ENCODE measurements at places on chromosomes 13 and 19. TPM values are rescaled to one million over a fixed set of nuclear protein-coding genes. Genes with fewer than 3 reads are reported as not detected.

- no peaks in the 10 kb centered on the region for H3K27me3 ChIP-seq
- peak; percentile 55 for DNase-seq
- no peak overlapping the region for H3K4me3 ChIP-seq
- H3K36me3 ChIP-seq = no peaks in the 10 kb centered on the region
- H3K4me1 ChIP-seq = no peaks in the 10 kb centered on the region
These were observed 51.6 kb downstream of the SERP2 start for GRCh38 chr13:44425041-44425814.

GRCh38 chr13:49454388-49455006 is 10.4 kb downstream of the SETDB2 start:
- peak overlapping the region; percentile 25 for H3K4me3 ChIP-seq
- no peak for DNase-seq
- H3K27me3 ChIP-seq = no peaks in the 10 kb centered on the region

DNA sequence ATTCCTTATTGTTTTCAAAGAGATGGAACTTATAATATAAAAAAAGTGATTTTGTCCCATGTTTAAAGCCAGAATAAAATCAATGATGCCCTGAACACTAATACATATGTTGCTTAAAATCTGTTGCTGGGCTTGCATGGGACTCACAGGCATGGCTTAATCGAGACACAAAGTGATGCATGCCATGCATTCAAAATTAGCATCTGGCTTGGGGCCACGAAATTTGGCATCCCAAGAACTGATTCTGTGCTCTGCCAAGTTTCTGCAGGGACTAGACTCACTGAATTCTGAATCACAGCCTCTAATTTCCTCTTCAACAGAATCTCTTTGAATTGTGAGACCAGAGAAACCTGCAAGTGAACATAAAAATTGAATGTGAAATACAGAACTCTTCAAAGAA is 109.2 kb downstream of the PCDH17 start:
- H3K4me1 ChIP-seq = no peaks in the 10 kb centered on the region
- DNase-seq = no peak
- no peaks in the 10 kb centered on the region for H3K36me3 ChIP-seq
- H3K27me3 ChIP-seq = no peaks in the 10 kb centered on the region
- H3K4me3 ChIP-seq = no peak overlapping the region

DNA sequence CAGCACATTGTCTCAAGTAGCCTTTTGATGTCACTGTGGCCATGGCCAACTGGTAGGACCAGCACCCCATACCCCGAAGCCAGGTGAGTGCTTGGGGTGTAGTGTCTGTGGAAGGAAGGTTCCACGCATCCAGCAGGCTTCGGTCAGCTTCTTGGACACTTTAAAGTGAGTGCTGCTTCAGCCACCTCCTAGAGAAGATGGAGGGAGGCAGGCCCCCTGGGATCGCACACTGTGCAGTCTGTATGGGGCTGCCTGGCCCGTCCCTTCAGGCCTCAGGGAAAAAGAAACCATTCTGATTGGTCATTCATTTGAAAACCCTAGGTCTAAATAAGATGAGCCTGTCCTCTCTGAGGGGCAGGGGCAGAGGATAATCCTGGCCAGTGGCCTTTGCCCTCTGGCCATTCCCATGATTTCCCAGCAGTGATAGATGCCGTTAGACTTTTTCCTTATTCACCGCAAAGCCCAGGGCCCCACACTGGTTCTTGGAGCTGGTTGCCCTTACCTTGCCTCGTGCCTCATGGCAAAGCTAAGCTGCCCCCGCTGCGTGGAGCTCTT is 30.7 kb downstream of the GATAD2A start:
- peaks cover 38% of the 10 kb centered on the region for H3K4me1 ChIP-seq
- H3K4me3 ChIP-seq = no peak overlapping the region
- no peaks in the 10 kb centered on the region for H3K36me3 ChIP-seq
- no peak for DNase-seq
- no peak overlapping the region for H3K27ac ChIP-seq
- H3K27me3 ChIP-seq = no peaks in the 10 kb centered on the region

- no peak for DNase-seq
- no peak overlapping the region for H3K27ac ChIP-seq
- H3K36me3 ChIP-seq = no peaks in the 10 kb centered on the region
- no peak overlapping the region for H3K4me3 ChIP-seq
- H3K27me3 ChIP-seq = no peaks in the 10 kb centered on the region
- H3K4me1 ChIP-seq = no peaks in the 10 kb centered on the region
These were observed 202.6 kb upstream of the UFM1 start for GRCh38 chr13:38147050-38147449.

DNA sequence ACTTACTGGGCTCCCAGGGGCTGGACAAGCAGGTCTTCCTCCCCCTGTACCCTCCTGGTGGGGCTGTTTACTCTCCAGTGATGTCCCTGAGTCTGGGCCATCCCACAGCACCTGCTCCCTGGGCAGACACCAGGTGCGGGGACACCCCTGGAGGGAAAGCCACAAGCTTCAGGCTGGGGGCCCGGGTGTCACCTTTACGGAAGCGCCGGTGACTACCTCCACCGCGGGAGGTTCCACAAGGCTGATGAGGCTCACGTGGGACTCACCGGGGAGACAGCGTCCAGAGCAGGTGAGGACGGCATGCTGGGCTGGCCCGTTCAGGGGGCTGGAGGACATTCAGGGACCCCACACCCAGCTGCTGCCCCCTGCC is 24.9 kb downstream of the NFILZ start:
- no peaks in the 10 kb centered on the region for H3K36me3 ChIP-seq
- no peak overlapping the region for H3K4me3 ChIP-seq
- H3K4me1 ChIP-seq = peaks cover 5% of the 10 kb centered on the region
- H3K27me3 ChIP-seq = no peaks in the 10 kb centered on the region

DNA sequence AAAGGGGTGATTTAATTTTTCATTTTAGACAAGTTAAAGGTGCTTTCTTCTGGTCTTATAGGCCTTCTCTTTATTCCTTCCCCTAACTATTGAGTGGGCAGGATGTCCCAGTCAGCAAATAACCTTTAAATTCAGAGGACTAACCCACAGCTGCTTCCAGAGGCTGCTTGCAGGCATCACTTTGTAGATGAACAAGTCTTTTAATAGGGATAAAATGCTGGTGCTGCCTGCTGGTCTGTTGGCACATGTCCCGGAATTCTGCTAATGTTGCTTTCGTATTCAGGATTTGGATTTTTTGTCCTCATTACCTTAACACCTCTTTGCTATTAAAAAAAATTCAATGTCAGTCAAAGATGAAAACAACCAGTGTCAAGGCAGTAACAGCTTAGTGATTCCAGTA is 132.7 kb upstream of the KL start:
- H3K27me3 ChIP-seq = no peaks in the 10 kb centered on the region
- no peak overlapping the region for H3K4me3 ChIP-seq
- no peaks in the 10 kb centered on the region for H3K36me3 ChIP-seq
- peaks cover 36% of the 10 kb centered on the region for H3K4me1 ChIP-seq
- DNase-seq = no peak
- H3K27ac ChIP-seq = peak overlapping the region; percentile 52

DNA sequence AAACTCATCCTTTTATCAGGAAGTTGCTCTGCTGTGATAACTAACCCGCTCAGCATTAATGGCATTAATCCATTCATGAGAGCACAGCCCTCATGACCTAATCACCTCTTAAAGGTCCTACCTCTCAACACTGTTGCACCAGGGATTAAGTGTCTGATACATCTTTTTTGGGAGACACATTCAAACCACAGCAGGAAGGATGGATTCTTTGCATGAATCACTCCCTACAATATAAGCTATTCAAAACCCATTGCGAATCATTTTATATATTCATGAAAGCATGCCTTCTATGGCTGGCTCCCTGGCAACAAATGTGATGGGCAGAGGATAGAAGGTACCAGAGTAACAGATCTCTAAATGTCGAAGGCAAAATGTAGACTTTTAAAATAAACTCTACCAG is 27.6 kb downstream of the ARL11 start:
- H3K27ac ChIP-seq = no peak overlapping the region
- H3K4me3 ChIP-seq = no peak overlapping the region
- H3K36me3 ChIP-seq = no peaks in the 10 kb centered on the region
- no peaks in the 10 kb centered on the region for H3K27me3 ChIP-seq
- DNase-seq = no peak
- H3K4me1 ChIP-seq = peaks cover 22% of the 10 kb centered on the region

DNA sequence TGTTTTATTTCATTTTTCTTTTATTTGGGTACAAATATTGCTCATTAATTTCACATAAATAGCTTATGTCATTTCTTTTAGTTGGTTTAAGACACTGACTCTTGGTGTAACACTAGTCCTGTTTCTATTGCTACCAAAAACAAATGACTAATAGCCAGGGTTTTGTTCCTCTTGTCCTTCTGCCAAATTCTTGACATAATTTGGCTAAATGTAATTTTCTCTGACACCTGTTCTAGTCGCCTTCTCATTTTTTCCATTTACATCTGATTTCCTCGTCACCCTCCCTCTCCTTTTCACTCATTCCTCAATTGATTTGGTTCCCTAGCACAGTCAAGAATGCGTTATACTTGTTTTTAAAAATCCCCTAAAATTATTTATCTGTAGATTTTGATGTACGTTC is 1718.7 kb downstream of the EFNB2 start:
- no peak overlapping the region for H3K27ac ChIP-seq
- DNase-seq = no peak
- H3K4me3 ChIP-seq = no peak overlapping the region
- no peaks in the 10 kb centered on the region for H3K27me3 ChIP-seq
- H3K36me3 ChIP-seq = no peaks in the 10 kb centered on the region

GRCh38 chr13:73179650-73180274 is 121.0 kb downstream of the KLF5 start:
- H3K4me1 ChIP-seq = no peaks in the 10 kb centered on the region
- no peak for DNase-seq

DNA sequence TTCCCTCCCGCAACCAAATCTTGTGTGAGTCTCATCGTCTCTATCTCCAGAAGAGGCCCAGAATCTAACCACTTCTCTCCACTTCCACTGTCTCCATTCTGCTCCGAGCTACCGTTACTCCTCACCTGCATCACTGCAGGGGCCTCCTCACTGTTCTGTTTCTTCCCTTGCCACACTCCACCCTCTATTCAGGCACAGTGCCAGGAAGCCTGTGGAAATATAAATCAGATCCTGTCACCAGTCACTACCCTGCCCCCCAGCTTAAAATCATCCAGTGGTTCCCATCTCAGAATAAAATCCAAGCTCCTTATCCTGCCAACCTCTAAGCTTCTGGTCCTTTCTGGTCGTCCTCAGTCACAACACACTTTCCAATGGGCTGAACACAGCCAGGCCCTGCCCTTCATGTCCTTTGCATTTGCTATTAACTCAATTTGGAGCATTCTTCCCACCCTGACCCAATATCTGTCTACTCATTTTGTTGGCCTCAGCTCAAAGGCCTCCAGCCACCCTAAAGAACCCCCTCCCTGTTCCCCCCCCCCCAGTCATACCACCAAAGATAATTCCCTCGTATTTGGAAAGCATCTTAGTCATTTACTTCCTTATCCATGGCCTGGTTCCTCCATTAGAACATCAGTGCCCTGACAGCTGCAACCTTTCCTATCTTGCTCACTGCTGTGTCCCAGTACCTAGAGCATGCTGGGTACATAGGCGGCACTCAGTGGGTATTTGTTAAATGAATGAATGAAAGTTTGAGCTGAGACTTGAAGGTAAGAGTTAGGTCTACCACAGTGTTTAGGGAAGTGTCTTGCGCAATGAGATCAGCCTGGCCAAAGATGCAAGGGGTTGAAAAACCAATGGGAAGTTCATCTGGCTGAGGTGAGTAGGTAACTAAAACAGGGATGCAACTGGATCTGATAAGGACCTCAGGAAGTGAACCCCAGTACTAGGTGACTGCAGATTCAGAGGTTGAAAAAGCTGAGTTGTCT is 24.4 kb downstream of the ZNF175 start:
- H3K4me3 ChIP-seq = peak overlapping the region; percentile 74
- H3K36me3 ChIP-seq = no peaks in the 10 kb centered on the region
- peak; percentile 17 for DNase-seq
- H3K27ac ChIP-seq = no peak overlapping the region
- H3K4me1 ChIP-seq = peaks cover 15% of the 10 kb centered on the region
- no peaks in the 10 kb centered on the region for H3K27me3 ChIP-seq

DNA sequence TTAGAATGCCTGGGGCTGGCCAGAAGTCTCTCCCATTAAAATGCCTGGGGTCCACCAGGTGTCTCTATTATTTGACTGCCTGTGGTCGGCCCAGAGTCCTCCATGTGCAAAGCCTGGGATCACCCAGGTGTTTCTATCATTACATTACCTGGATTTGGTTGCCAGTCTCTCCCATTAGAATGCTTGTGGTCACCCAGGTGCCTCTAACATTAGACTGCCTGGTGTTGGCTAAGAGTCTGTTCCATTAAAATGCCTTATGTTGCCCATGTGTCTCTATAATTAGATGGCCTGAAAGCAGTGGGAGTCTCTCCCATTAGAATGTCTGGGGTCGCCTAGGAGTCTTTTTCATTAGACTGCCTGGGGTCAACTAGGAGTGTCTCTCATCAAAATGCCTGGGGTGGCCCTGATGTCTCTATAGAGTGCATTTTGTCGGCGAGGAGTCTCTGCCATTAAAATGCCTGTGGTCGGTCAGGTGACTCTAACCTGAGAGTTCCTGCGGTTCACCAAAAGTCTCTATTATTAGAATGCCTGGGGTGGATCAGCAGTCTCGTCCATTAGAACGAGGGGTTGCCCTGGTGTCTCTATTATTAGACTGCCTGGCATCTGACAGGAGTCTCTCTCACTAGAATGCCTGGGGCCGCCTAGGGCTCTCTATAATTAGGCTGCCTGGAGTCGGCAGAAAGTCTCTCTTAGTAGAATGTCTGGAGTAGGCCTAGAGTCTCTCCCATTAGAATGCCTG is 1540.5 kb downstream of the UQCRFS1 start:
- no peak overlapping the region for H3K27ac ChIP-seq
- no peaks in the 10 kb centered on the region for H3K4me1 ChIP-seq
- peak; percentile 66 for DNase-seq
- H3K4me3 ChIP-seq = no peak overlapping the region
- H3K27me3 ChIP-seq = no peaks in the 10 kb centered on the region
- H3K36me3 ChIP-seq = no peaks in the 10 kb centered on the region

GRCh38 chr13:70644052-70644451 is 535.8 kb upstream of the KLHL1 start:
- H3K4me3 ChIP-seq = no peak overlapping the region
- no peak for DNase-seq
- H3K27me3 ChIP-seq = no peaks in the 10 kb centered on the region
- no peaks in the 10 kb centered on the region for H3K4me1 ChIP-seq

The VASP gene
- total RNA-seq = 243 TPM

The MBD3L3 gene
- not detected for total RNA-seq

The KLF1 gene
- not detected for total RNA-seq

The ZNF568 gene
- 9.1 TPM for total RNA-seq

The SYNGR4 gene
- total RNA-seq = not detected

The FLT1 gene
- 46.2 TPM for total RNA-seq

The ZNF726 gene
- 0.33 TPM for total RNA-seq

All from esophagus muscularis mucosa (tissue), 4 donors.